ENCODE measurements at places on chromosomes 5 and 9.

DNA sequence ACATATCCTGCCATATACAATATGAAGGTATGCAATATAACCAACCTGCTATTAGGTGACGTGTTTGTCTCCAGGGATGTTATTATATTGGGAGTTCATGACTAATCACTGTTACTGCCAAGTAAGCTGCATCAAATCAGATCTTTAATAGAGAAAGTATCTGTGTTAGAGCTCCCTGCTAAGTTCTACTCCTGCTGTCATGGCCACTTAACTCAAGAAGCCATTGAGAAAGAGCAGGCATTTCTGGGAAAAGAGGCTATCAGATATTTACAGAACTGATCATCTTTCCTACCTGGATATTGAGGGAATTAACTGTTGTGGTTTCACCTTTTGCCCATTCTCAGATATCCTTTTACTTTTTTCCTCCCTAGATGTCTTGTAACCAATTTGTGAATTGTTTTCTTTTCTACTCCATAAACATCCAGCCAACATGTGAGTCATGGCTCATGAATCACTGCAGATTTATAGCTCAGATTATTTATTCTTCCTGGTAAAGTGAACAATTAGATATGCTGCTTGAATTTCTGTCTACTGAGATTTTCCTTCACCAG lies 634.8 kb upstream of the FAM174A start:
- no peak for DNase-seq

DNA sequence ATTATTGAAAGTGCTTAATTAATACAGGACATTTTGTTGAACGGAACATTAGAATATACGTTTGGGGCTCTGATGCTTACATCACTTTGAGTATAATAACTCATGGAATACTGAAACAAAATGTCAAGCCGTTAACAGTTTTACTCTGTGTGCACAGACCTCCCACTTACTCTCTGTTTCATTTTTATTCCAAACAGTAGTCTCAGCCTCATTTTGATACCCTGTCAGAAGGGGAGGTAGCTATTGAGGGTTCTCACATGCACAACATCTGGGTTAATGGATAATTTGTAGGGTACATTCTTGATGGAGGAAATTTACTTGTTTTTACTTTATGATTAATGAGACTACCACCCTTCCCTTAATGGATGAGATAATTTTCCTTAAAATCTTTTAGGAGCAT lies 59.0 kb downstream of the SCAMP1 start:
- no peak for DNase-seq

GRCh38 chr9:120555839-120556238 lies 24.1 kb downstream of the CDK5RAP2 start:
- DNase-seq: no peak

DNA sequence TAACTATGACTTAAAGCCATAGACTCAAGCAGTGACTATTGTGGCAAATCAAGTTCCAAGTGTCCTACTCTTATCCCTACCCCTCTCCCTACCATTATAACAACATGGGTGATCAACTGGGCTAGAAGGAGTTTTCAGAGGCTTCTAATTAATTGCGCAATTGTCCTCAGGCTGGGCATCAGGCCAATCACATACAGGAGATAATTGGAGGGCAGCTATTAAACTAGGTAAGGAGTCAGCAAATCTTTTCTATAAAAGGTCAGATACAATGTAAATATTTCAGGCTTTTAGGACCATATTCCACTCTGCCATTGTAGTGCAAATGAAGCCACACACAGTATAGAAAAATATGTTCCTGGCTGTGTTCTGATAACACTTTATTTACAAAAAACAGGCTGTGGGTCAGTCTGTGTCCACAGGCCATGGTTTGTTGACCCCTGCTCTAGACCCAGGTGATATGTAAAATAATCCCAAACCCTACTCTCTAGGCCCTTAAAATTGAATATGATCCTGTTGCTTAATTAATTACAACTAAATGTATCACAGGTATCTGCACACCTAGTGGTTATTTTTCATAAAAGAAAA lies 141.4 kb upstream of the PIK3R1 start:
- DNase-seq: no peak

DNA sequence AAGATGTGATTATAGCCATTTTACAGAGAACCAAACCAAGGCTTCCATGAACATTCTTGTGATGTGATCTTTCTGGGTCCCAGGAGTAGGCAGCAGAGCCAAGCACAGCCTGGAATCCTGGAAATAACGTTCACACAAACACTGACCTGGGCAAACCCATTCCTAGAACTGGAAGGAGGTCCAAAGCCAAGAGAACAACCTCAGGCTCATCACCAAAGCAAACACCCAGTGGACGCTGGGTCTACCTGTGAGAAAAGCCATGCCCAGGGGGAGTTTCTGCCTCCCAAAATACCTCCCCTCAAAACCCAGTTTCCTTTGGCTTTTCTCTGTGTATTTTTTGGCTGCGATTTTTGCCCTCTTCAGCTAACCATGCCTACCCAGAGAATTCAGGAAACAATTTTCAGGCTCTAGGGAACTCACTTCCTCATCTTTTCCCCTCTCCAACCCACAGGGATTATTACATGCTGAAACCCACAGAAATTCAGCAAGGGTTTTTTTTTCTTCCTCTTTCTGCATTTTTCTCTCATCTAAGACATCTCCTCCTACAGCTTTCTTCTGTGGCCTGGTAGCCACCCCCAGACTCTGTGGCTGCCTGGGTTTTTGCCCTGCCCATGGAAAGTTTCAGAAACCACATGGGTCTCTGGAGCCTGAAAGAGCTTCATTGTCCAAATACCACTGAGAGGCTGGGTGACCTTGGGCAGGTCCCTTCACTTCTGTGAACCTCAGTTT lies 75.0 kb downstream of the TNC start:
- no peak for DNase-seq
